Activated CD8-positive, alpha-beta memory T cell treated with anti-CD3 and anti-CD28 coated beads, Interleukin-2, amount 50 U/mL, for 4 hours (primary cell): ENCODE measurements at places on chromosomes 2 and 18.

- no peak for DNase-seq
These were observed 157.4 kb downstream of the MYO3B start for GRCh38 chr2:170335351-170335750.

- DNase-seq: peak; percentile 19
These were observed 32.2 kb downstream of the IKZF2 start for GRCh38 chr2:213119061-213119809.

- no peak for DNase-seq
These were observed 393.7 kb upstream of the FANCL start for GRCh38 chr2:58634653-58635370.

DNA sequence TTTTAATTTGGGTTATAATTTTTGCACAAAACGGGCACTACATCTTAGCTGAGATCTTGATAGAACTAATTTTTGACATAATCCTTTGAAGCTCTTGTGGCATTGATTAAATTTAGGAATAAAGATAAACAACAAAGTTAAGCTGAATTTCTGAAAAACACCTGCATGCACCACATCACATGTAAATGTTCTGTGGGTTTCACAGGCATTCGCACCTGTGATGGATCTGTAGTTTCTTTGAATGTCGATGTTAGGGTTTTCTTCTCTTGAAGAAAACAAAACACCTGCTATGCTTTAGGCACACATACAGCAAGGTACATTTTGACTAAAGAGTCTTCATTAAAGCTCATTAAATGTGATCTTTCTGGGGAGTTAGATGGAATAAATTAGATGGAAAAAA lies 60.3 kb downstream of the RPIA start:
- no peak for DNase-seq

DNA sequence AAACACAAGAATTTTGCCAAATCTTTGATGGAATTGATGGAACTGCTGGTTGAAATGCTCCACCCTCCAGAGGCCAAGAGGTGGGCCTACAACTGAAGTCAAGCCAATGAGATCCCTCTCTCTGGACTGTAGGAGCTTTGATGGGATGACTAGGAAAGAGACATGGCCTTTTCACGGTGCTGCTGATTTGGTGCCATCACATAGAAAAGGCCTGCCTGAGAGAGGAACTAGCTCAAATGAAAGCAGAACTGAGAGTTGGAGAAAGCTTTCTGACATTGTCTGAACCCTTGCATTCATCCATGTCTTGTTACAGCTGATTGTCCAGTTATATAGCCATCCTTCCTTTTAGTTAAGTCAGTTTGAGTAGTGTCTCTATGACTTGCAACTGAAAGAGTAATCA lies 283.8 kb upstream of the LYPD1 start:
- no peak for DNase-seq

- DNase-seq: peak; percentile 57
These were observed 52.0 kb downstream of the ARL4C start for GRCh38 chr2:234444893-234445292.

DNA sequence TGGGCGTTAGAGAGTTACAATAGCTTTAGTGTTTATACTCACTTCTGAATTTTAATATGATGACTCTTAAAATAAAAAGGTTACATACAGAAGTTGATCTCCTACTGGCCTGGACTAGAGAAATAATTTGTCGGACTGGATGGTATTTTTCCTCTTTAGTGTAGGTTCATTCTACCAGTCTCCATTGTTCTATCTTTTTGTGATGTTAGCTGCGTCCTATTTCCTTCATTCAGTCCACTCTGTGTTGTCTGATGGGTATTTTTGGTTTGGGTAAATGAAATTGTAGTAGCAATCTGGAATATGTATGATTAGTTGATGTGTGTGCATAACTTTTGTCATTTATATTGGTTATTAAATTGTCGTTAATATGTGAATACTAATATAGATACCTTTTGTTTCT lies 5.3 kb downstream of the DDX1 start:
- no peak for DNase-seq

GRCh38 chr2:101124643-101125366 lies 26.4 kb downstream of the TBC1D8 start:
- no peak for DNase-seq

- no peak for DNase-seq
These were observed 53.9 kb upstream of the RAB27B start for GRCh38 chr18:54774423-54774822.

GRCh38 chr2:233929352-233930022 lies 12.3 kb downstream of the TRPM8 start:
- DNase-seq: no peak

- DNase-seq: no peak
These were observed 9.0 kb downstream of the TMEM214 start for GRCh38 chr2:27041752-27042151.

GRCh38 chr2:52498077-52498750 lies 1269.4 kb upstream of the CHAC2 start:
- DNase-seq: no peak

DNA sequence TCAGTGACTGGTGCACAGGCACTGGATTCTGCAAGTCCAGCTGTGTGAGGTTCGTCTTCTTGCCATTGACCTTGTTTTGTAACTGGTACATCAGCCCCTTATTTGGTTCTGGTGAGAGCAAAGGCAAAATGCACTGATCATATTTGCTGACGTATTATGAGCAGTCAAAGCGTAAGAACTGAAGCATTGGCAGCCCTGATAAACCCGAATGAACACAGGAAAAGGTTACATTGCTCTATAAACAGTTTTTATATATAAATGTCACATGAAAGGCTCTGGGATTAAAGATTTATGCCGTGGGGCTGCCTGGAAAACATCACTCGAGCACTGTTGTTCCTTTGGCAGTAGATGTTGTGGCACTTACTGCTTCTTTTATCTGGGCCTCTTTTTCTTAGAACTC lies 167.9 kb downstream of the IRS1 start:
- DNase-seq: no peak

GRCh38 chr2:32008805-32009515 lies 1.8 kb downstream of the MEMO1 start:
- DNase-seq: no peak

- DNase-seq: no peak
These were observed 155.0 kb downstream of the TTC32 start for GRCh38 chr2:19746611-19747309.

- no peak for DNase-seq
These were observed 814 bp upstream of the RAB1A start for GRCh38 chr2:65130664-65131175.

DNA sequence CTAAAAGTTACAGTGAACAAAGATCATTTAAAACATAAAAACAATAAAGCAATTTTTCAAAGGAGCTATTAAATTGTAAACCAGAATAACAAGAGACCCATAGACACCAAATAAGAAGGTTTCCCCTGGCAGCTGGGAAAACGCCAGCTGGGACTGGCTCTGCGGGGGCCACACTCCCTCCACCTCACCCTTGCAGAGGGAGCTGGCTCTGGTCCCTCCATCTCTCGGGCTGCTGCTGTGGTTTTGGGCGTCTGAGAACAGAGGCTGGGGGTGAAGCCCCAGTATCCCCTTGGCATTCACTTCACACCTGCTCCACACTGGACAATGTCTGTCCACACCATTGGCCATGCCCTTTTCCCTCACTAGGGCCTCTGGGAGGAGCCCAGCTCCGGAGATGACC lies 62.1 kb upstream of the OTOS start:
- no peak for DNase-seq

- DNase-seq: no peak
These were observed 1.1 kb upstream of the SATB2 start for GRCh38 chr2:199458806-199459285.

DNA sequence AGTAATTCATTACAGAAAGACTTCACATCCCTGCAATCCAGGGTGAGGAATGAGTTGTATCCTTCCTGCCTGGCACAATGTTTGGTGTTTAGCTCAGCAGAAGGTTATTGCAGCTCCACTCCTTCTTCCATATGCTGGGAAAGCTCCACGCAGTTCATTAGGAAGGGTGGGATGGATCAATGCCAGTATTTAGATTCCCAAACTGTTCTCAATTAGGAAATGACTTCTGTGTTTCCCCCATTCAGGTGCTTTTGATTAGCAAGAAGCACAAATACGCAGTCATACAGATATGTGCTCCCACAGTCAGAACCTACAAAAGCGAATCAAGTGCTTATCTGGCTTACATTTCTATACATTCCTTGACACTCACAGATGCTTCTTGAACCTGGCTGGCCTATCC lies 340.6 kb downstream of the NYAP2 start:
- no peak for DNase-seq

DNA sequence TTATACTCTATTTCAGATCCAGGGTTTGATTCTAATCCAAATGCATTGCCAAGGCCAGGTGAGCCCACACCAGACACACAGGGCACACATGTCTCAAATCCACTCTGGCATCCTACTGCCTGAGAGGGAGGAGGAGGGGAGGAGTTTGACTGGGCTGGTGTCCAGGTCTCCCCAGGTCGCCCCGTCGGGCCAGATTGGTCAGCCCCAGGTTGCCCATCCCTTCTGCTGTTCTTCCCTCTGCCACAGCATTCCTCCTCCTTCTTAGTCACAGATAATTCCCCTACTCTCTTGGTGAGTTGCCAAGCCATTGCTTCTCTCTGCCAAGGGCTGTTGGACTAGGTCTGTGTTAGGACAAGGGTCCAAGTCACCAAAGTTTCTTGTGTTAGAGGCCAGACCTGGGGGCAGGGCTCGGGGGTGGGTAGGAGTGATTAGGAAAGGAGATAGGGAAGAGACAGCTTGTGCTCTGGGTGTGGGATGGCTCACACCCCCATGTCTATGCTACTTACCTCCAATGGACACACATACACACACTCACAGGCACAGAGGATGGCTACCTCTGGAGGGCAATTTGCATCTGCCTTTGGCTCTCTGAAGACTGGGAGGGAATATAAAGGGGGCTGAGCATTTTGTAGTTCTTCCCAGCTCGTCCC lies 2.5 kb upstream of the EGR4 start:
- DNase-seq: no peak

DNA sequence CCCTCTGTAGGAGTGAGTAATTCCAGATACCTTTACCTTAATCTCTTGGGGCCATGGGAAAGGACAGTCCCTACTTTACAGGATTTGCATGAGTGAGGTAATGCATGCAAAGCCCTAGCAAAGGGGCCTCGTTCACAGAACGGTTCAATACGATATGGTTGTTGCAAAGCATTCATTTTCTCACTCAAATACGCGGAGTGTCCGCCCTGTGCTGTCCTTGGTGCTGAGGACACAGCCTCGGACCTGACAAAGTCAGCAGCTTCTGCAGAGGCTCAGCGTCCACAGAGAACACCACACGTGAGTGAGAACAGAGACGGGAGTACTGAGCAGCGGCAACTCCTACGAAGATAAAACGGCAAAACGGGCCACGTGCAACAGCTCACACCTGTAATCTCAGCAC lies 125.7 kb downstream of the EIPR1 start:
- DNase-seq: no peak

DNA sequence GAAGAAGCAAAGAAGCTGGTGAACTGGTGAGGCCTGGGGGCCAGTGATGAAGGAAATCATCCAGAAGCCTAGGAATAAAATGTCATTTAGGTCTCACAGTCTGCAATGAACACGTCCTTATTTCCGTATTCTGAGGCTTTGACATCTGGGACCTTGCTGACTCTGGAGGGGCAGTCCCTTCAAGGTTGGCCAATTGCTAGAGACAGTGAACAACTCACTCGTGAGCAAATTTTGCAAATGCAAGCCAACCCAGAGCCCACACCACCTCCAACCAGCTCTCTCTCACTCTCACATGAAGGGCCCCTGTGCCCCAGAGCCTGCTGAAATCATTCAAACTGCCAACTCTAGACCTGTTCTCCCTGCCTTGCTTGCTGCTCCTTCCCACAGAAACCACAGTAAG lies 279.1 kb upstream of the LYPD1 start:
- no peak for DNase-seq

- no peak for DNase-seq
These were observed 27.1 kb upstream of the TXNDC2 start for GRCh38 chr18:9858642-9859041.

DNA sequence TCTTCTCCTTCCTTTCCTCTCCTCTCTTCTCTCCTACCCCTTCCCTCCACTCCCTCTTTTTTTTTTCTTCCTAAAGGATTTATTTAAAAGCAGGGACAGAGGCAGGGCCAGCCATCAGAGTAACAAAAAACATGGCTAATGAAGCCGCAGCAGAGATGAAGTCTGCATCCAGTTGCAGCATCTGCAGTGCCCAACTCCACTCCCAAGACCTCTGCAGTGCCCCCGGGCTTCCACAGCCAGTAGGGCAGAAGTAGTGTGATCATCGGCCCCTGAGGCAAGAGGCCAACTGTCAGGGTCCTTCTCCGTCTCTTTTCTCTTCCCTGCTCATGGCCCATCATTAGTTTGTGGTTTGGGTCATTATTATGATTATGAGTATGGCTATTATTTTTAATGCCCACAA lies 4.2 kb upstream of the EGR4 start:
- no peak for DNase-seq

DNA sequence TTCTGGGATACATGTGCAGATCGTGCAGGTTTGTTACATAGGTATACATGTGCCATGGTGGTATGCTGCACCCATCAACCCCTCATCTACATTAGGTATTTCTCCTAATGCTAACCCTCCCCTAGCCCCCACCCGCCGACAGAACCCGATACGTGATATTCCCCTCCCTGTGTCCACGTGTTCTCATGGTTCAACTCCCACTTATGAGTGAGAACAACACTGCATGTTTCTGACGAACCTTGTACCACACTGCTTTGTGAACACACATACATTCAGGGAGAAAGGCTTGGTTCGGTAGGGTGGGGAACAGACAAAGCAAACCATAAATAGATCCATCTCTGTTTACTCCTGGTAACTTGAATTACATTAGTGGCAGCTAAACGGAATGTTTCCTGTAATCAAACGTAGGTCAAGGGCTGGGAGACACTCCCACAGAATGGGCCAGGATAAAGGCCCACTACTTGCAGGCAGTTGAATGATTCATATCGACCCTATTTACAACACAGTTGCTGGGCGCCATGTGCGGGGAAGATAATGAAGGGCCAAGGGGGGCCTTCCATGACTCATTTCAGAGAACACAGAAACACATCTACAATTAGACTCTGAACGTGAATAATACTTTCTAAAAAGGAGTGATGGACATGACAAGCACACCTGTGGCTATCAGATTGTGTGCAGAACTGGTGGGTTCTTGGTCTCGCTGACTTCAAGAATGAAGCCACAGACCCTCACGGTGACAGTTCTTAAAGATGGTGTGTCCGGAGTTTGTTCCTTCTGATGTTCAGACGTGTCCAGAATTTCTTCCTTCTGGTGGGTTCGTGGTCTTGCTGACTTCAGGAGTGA lies 56.8 kb upstream of the KIDINS220 start:
- DNase-seq: no peak

DNA sequence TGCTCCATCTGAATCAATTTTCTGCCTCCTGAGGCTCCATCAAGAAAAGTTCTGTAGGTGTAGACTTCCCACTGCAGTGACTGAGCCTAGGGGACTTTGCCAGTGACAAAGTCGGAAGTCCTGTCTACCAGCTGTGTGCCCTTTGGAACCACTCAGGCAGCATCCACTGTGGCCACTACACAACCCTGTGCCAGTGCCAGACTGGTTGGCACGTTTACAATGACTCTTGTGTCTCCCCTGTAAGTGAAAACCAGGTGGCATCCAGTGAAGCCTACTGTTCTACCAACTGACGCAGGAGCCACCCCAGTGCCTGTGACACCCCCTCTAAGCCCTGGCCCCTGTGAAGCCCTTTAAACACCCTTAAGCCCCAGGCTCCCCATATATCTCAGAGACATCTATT lies 132.1 kb upstream of the SERPINE2 start:
- DNase-seq: no peak

- DNase-seq: no peak
These were observed 280.7 kb upstream of the HNRNPA3 start for GRCh38 chr2:176931588-176932563.
